ENCODE measurements at places on chromosomes 6 and 20.

- DNase-seq = no peak
- no peaks in the 10 kb centered on the region for H3K4me1 ChIP-seq
- H3K27ac ChIP-seq = no peak overlapping the region
- no peak overlapping the region for H3K4me3 ChIP-seq
Measured at GRCh38 chr6:37396571-37397180, 36.3 kb upstream of the CMTR1 start.

- no peaks in the 10 kb centered on the region for H3K36me3 ChIP-seq
- no peak overlapping the region for H3K4me3 ChIP-seq
Measured at GRCh38 chr6:44230034-44230675, 6.8 kb downstream of the SLC29A1 start.

GRCh38 chr20:12358006-12358654 lies 440.4 kb downstream of the BTBD3 start:
- no peak for DNase-seq
- H3K4me3 ChIP-seq = no peak overlapping the region
- H3K27ac ChIP-seq = no peak overlapping the region
- no peaks in the 10 kb centered on the region for H3K27me3 ChIP-seq

DNA sequence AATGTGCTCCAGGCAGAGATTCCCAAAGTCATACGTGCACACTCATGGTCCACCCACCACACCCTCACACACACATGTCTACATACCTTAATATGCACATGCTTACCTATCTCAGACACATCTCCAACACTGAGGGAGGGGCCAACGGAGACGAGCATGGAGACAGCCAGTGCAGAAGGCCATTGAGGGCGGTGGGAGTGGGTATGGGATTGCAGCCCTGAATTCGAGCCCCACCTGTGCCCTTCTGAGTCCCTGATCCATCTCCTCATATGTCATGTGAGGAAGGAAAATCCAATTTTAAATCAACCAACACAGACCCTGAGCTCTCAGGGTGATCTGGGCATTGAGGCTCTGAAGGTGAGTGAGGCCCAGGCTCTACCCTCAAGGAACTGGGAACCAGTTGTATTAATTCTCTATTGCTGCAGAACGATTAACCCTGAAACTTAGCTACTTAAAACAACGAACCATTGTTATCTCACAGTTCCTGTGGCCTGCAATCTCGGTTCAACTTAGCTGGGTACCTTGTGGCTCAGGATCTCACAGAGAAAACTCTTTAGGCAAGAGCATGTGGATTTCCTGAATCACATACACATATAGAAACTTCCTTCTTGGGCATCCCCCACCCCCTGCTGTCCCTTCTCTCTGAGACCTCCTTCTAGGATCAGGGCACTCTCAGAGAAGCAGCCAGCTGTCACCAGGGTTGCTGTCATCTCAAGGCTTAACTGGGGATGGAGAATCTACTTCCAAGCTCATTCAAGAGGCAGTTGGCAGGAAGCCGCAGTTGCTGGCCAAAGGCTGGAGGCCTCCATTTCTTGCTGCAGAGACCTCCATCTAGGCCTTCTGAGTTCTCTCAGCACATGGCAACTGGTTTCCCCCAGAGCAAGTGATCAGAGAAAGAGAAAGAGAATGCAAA lies 28.3 kb downstream of the GLP1R start:
- H3K27me3 ChIP-seq = no peaks in the 10 kb centered on the region
- no peak overlapping the region for H3K4me3 ChIP-seq
- no peak overlapping the region for H3K27ac ChIP-seq
- H3K4me1 ChIP-seq = no peaks in the 10 kb centered on the region
- no peaks in the 10 kb centered on the region for H3K36me3 ChIP-seq

DNA sequence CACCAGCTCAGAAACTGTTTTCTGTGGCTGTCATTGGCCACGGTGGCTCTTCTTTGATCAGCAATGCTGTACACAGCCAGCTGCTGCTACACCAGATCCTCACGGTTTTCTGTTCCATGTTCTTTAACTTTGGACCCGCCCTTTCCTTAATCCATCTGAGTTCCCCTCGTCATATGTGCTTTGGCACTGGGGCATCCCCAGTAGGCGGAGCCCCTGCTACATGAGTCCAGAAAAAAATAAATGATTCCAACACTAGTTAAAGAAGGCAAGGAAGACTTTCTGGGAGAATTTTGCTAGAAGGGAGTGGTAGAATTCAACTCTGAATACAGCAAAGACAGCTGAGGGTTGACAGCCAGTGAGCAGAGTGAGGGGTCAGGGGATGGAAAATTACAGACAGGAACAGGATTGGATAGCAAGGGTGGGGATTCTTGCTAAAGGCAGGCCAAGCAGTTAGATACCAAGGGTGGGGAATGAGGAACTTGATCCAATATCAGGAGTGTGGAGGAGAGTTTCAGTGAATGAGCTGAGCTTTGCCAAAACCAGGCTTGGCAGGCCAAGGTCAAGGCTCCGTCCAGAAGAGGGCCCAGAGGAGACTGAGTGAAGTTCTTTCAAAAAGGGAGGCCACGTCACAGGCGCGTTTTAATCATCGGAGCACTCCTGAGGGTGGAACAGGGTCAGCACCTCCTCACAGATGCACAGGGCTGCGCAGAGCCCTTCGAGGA lies 391.8 kb downstream of the CDH4 start:
- no peaks in the 10 kb centered on the region for H3K27me3 ChIP-seq
- no peak for DNase-seq
- H3K27ac ChIP-seq = no peak overlapping the region
- H3K4me1 ChIP-seq = no peaks in the 10 kb centered on the region

DNA sequence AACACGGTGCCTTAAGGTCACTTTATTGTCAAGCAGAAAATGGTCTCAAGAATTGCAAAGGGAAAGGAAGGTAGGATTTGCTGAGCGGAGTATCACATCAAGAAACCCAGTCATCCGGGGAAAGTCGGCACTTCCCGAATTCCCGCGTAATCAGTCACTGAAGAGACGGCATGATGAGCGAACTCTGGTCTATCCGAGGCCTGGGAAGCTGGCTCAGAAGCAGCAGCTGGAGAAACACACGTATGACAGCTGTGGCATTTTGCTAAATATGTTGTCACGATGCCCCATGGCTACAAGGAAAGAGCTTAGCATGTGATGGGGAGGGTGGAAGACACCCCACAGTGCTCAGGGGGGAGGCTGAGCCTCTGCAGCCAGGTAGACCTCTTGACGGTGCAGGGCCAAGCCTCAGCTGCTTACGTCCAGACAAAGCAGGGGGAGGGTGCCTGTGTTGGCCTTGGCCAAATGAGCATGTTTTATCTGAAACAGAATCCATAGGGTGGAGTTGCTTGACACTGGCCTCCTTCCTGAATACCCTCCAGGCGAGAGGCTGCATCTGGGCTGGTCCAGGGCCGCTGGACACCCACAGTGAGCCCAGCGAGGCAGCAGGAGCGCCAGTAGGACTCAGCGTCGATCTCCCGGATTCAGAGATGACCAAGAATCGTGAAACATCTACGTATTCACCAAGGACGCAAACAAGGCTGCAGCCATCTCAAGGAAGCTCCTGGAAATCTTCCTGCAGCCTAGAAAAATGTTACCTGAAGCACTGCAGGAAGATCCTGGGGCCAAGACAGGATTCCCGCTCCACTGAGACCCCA lies 118.8 kb upstream of the AFDN start:
- no peak overlapping the region for H3K4me3 ChIP-seq
- peaks cover 13% of the 10 kb centered on the region for H3K4me1 ChIP-seq
- DNase-seq = no peak
- H3K27me3 ChIP-seq = no peaks in the 10 kb centered on the region
- no peak overlapping the region for H3K27ac ChIP-seq
- H3K36me3 ChIP-seq = no peaks in the 10 kb centered on the region

- H3K36me3 ChIP-seq = no peaks in the 10 kb centered on the region
- H3K4me3 ChIP-seq = no peak overlapping the region
- no peak for DNase-seq
- H3K27me3 ChIP-seq = peaks cover 3% of the 10 kb centered on the region
- H3K27ac ChIP-seq = no peak overlapping the region
Measured at GRCh38 chr6:105759946-105760345, 326.2 kb upstream of the PRDM1 start.

DNA sequence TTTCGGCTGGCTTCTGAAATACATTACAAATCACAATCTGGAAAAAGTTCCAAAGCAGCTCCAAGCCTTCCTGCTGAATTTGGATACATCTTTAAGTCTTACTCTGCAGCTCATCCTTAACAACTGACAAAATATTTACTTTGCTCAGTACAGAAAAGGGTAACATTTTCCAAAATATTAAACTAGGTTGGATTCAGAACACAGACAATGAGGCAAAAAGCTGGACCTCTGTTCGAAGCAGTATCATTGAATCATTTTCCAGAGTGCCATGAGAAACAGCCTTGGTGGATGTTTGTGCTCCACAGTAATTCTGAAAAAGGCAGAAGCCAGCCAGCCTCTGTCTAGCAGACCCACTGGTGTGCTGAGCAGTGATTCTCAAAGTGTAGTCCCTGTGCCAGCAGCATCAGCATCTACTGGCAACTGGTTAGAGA lies 162.1 kb downstream of the AIG1 start:
- no peak overlapping the region for H3K27ac ChIP-seq
- H3K4me1 ChIP-seq = no peaks in the 10 kb centered on the region
- no peaks in the 10 kb centered on the region for H3K36me3 ChIP-seq
- no peak overlapping the region for H3K4me3 ChIP-seq
- H3K27me3 ChIP-seq = no peaks in the 10 kb centered on the region
- no peak for DNase-seq

- DNase-seq = no peak
- H3K4me3 ChIP-seq = no peak overlapping the region
- H3K27me3 ChIP-seq = no peaks in the 10 kb centered on the region
Measured at GRCh38 chr6:130765181-130765727, 62.0 kb upstream of the SMLR1 start.

DNA sequence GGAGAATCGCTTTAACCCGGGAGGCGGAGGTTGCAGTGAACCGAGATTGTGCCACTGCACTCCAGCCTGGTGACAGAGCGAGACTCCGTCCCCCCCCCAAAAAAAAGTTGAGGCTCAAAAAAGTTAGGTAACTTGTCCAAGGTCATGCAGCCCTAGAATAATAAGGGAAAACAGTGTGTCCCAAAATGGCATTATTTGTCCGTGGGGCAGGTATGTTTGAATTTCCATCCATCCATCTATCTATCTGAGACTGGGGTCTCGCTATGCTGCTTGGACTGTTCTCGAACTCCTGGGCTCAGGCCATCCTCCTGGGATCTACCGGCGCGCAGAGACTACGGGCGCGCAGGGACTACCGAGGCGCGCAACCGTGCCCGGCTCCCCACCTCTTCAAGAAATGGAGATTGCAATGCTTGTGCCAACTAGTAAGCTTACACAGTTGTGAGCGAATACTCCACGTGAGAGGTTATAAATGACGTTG lies 374 bp upstream of the ABCC10 start:
- no peaks in the 10 kb centered on the region for H3K36me3 ChIP-seq
- H3K27ac ChIP-seq = peak overlapping the region; percentile 88
- DNase-seq = no peak
- peak overlapping the region; percentile 71 for H3K4me3 ChIP-seq
- H3K27me3 ChIP-seq = no peaks in the 10 kb centered on the region

GRCh38 chr6:152118224-152118623 lies 310.7 kb downstream of the ESR1 start:
- H3K4me1 ChIP-seq = no peaks in the 10 kb centered on the region
- no peak for DNase-seq
- no peak overlapping the region for H3K4me3 ChIP-seq
- H3K27me3 ChIP-seq = no peaks in the 10 kb centered on the region

- no peaks in the 10 kb centered on the region for H3K4me1 ChIP-seq
- H3K36me3 ChIP-seq = no peaks in the 10 kb centered on the region
- H3K27ac ChIP-seq = no peak overlapping the region
Measured at GRCh38 chr6:116286773-116287358, 7.1 kb upstream of the TSPYL1 start.

- no peaks in the 10 kb centered on the region for H3K27me3 ChIP-seq
- H3K36me3 ChIP-seq = no peaks in the 10 kb centered on the region
- peaks cover 8% of the 10 kb centered on the region for H3K4me1 ChIP-seq
Measured at GRCh38 chr6:143525356-143525755, 13.8 kb upstream of the FUCA2 start.

GRCh38 chr6:150880336-150880735 lies 14.8 kb downstream of the MTHFD1L start:
- H3K4me3 ChIP-seq = no peak overlapping the region
- no peak overlapping the region for H3K27ac ChIP-seq
- peaks cover 3% of the 10 kb centered on the region for H3K36me3 ChIP-seq
- DNase-seq = no peak

DNA sequence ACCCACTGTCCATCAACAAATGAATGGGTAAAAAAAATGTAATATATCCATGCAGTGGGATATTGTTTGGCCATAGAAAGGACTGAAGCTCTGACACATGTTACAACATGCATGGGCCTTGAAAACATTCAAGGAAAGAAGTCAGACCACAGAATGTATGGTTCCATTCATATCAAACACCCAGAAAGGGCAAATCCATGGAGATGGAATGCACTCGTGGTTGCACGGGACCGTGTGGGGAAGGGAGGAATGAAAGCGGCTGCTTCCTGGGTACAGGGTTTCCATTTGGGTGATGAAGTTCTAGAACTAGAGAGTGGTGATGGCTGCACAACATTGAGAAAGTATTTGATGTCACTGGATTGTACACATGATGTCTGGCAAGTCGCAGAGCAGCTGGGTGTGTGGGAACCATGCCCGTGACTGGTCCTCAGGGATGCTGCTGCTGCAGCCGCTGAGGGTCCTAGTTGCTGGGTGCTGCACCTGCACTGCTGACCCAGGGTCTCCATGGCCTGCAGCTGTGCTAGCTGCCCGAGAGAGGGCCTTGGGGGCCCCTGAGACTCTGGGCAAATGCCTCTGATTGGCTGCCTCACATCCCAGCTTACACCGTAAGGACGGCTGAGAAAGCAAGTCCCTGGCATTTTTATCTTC lies 220.3 kb downstream of the NRN1 start:
- no peak for DNase-seq
- no peak overlapping the region for H3K4me3 ChIP-seq
- H3K4me1 ChIP-seq = peaks cover 4% of the 10 kb centered on the region
- no peak overlapping the region for H3K27ac ChIP-seq

- no peaks in the 10 kb centered on the region for H3K36me3 ChIP-seq
- DNase-seq = no peak
- no peak overlapping the region for H3K27ac ChIP-seq
Measured at GRCh38 chr6:593907-594212, 63.0 kb downstream of the HUS1B start.
